ENCODE measurements at places on chromosomes 5 and 9. TPM values are rescaled to one million over a fixed set of nuclear protein-coding genes. Genes with fewer than 3 reads are reported as not detected.

- no peak for DNase-seq
Measured at GRCh38 chr5:134835623-134836022, 10.1 kb upstream of the C5orf24 start.

The HAND1 gene
- total RNA-seq: not detected

DNA sequence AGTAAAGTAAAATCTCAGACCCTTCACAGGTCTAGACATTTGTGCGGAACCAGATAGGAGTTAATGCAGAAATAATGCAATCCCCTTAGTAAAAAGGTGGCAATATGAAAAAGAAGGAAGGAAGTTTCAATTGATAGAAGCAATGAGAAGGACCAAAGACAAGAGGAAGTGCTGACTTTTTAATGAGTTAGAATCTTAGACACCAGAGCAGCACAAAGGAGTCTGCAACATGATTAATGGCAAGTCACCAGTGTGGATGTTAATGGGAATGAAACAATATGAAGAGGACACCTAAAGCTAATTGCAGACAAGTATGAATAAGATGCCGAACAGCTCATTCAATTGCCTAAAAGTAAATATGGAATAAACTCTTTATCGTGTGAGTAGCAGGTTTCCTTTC is 50.9 kb downstream of the MEGF9 start:
- DNase-seq: no peak

The PCDHA3 gene
- total RNA-seq: 0.07 TPM

GRCh38 chr9:33157960-33158842 is 8.9 kb downstream of the B4GALT1 start:
- DNase-seq: no peak

The NDST1 gene
- total RNA-seq: 192 TPM

DNA sequence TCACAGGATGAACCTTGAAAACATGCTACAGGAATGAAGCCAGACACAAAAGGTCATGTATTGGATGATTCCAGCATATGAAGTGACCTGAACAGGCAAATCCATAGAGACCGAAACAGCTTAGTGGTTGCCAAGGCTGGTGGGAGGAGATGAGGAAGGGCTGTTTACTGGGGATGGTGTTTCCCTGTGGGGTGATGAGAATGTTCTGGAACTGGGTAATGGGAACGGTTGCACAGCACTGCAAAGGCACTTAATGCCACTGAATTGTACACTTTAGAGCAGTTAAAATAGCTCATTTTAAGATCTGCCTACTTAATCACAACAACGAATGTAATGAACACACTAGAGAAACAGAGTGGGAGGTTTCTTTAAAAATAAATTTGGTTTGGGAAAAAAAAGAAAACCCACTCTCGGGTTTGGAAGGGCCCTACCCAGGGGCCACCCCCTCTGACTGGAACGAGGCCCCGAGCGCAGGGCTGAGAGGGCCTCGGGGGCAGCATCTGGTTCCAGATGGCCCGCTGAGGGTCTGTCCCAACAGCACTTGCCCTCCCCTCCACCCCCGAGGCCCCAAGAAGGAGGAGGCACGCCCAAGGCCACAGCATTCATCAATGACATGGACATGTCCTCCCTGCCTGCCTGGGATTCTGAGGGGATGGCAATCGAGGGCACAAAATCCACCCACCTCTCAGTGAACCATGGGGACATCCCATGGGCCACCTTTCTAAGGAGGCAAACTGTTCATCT is 31.7 kb downstream of the SARDH start:
- no peak for DNase-seq

The PGM5 gene
- 0.79 TPM for total RNA-seq

GRCh38 chr5:154862766-154863165 is 4.3 kb downstream of the CNOT8 start:
- DNase-seq: no peak

DNA sequence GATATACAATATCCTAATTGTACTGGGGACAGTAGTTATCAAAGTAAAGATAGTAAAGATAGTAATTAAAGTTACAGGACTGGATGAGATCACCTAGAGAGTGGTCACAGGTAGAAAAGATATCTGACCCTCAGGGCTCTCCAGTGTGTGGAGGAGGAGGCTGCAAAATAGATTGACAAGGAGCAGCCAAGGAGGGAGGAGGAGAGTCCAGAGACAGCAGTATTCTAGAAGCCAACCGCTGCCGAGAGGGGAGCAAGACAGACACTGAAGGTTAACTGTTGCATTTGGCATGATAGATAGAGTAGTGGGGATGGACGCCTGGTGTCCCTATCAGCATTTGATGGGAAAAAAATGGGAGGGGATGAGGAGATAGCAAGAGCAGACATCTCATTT is 17.0 kb upstream of the F2RL1 start:
- no peak for DNase-seq

All from kidney epithelial cell (primary cell).